ENCODE measurements at places on chromosomes 4 and X.

DNA sequence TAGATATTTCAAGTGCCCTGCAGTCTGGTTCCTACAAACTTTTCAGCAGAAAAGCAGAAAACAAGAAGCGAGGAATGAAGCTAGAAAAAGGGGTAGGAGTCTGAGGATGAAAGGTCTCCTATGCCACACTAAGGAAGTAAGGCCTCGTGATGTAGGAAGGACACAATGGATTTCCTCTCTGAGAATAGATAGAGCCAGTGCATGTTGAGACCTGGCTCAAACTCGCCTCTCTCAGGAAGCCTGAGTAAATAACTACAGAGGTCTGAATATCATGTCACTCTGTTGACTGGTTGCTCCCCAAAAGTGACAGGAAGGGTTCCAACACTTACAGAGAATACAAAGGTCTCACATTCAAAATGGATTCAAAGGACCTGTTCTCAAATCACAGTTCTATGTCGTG lies 93.3 kb downstream of the GRIA3 start:
- DNase-seq: no peak

GRCh38 chr4:185004562-185005218 lies 13.6 kb upstream of the HELT start:
- no peak for DNase-seq

GRCh38 chr4:144298519-144298918 lies 158.0 kb upstream of the GYPA start:
- DNase-seq: no peak

- no peak for DNase-seq
These were observed 20.9 kb downstream of the SPATA18 start for GRCh38 chr4:52071791-52072546.

GRCh38 chr4:71545168-71545567 lies 206.3 kb downstream of the SLC4A4 start:
- no peak for DNase-seq

DNA sequence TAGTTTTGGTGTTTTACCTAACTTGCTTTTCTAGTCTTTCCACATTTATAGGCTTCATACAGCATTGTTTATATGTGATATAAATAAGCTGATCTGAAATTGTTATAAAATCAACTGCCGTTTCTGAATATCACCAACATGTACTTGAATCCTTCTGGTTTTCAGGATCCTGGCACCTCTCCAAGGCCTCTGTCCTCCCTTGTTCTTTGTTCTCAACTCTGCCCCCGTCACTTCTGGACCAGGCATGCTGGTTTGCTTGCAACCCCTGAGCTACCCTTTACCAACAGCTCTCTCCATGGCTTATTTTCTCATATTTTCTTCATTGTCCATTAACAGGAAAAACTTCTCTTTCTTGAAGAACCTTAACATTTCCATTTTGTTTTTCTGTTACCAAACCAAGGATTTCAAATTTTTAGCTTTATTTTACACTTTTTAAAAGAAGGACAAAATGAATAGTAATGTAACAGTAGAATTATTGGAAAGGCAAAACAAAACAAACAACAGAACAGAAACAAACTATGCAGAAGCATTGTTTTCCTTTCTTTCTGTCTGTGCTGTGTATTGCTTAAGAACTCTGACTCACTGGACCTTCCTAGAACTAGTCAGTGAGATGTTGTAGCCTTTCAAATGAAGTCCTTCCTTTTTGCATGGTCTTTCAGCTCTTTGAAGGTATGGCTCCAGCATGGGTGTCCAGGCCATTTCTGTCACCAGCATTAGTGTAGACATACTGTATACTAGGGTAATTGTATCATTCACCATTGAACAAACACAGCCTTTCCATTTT lies 44.8 kb downstream of the BANK1 start:
- no peak for DNase-seq

- DNase-seq: no peak
These were observed 138.7 kb downstream of the CHRNA9 start for GRCh38 chr4:40473578-40474388.

GRCh38 chr4:176002007-176002613 lies 63.5 kb upstream of the WDR17 start:
- no peak for DNase-seq

DNA sequence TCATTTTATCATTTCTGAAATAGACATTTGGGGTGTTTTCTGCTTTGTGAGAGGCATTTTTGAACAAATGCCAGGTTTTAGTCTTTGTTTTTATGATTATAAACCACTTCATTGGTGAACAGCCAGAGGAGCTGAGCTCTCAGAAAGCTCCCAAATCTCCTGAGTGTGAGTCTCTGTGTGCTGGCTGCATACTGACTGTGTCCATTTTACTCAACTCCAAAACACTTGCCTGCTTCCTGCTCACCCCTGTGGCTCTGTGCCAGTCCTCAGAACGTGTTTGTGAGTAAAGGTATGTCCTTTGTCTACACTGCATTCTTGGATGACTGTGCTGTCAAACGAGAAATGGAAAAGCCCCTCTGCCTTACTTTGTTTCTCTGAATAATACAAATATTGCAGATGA lies 5.4 kb upstream of the LRAT start:
- no peak for DNase-seq

- no peak for DNase-seq
These were observed 88.0 kb upstream of the CBR4 start for GRCh38 chr4:169098054-169098497.

DNA sequence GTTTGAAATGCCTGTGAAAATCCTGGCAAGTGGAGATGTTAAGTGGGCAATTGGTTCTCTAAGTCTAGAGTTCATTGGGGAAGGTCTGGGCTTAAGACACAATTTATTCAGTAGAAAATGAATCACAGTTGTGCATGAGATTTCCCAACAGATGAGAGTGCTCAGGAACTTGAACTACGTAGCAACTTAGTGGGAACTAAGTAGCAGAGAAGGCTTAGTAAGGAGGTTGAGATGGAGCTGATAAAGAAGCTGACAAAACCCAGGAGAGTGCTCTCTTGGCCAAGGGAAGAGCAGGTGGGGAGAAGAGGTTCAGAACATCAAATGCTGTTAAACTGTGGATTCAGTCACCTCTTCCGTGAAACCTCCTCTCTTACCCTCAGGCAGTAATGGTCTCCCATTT lies 33.0 kb downstream of the AFF1 start:
- no peak for DNase-seq

DNA sequence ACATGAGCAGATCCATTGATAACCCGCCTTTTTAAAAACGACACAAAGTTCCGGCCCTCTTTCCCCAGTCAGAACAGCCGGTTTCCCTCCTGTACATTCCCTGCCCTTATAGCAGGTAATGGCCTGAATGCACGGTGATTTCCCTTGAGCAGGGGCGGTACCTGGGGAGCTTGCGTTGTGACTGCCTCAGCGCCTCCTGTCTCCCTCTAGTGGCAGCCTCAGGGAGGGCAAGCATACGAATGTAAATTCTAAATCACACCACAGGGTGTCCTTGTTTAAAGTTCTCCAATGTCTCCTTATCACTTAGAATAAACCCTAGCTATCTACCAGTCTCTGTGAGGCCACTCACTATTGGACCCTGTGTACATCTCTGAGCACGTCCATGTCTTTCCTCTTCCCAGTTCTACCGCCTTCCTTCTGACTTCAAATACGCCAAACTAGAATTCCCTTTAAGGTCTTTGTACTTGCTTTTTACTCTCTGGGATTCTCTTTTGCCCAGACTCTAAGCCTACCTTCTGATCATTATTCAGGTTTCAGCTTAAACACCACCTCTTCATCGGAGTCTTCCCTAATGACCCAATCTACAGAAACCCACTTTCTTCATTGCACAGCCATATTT lies 18.4 kb upstream of the LDB2 start:
- peak; percentile 25 for DNase-seq

- DNase-seq: no peak
These were observed 572.7 kb downstream of the KLHL13 start for GRCh38 chrX:117543885-117544284.

DNA sequence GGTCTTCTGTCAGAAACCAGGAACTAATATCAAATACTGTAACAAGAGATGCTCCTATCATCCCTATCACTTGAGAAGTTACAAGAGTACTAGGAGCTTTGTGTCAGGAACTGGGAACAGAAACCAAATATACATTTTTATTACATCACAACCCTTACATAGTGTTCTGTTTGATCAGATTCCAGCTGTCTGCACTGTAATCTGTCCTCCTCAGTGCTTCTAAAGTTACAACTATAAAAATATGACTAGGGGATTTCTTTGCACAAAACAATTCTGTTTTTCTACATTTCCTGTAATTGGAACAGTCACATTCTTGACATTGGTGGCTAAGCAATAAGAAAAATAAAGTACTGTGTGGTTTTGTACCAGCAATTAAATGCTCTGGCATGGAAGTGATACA lies 686.0 kb downstream of the PDHA2 start:
- DNase-seq: no peak

DNA sequence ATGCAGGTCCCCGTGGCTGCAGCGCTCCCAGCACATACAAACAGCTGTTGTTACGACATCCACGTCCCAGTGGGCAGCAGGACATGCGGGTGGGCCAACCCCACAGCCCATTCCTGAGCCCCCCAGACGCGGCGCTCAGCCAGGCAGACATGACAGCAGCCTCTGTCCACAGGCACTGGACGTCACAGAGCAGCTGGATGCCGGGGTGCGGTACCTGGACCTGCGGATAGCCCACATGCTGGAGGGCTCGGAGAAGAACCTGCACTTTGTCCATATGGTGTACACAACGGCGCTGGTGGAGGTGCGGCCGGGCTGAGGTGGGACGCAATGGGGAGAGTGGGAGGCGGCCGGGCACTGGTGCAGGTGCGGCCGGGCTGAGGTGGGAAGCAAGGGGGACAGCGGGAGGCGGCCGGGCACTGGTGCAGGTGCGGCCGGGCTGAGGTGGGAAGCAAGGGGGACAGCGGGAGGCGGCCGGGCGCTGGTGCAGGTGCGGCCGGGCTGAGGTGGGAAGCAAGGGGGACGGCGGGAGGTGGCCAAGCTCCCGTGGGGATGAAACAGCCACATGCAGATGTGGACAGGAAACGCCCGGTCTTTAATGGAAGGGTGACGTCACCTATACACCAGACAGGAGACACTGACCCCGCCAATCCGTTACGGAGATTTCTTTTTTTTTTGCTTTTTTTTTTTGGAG lies 9.4 kb downstream of the PLCXD1 start:
- DNase-seq: no peak

DNA sequence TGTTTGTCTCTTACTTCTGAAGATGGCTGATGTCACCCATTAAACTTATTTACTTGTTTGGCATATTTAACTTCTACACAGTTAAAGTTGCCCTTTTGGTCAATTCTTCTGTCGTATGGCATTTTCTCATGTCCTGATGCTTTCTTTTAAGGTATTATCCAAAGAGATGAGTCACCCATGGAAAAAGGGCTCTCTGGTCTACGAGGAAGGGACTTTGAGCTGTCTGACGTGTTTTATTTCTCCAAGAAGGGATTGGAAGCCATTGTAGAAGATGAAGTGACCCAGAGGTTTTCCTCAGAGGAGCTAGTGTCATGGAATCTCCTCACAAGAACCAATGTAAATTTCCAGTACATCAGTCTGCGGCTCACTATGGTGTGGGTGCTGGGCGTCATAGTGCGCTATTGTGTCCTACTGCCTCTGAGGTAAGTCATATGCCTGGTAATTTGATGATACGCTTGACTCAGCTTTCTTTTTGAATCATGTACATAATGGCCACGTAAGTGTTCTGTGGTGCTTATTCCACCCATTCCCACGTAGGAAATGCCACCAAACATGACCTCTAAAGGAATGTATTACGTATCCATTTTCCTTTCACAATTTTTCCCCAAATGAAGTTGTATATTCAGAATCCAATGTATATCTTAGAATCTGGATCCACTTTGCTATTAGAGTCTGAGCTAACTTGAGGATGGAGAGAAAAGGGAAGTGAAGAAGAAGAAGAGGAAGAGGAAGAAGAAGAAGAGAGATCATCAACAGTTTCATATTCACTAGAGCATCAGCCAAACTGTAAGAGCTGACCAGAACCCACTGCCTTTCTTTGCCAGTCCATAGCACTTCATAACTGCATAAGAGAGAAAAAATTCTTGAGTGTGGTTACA lies 45.7 kb downstream of the GPAT3 start:
- no peak for DNase-seq

- DNase-seq: no peak
These were observed 49.6 kb downstream of the RRAGB start for GRCh38 chrX:55767100-55767499.

- DNase-seq: no peak
These were observed 118.1 kb downstream of the SMIM20 start for GRCh38 chr4:26032142-26032541.

DNA sequence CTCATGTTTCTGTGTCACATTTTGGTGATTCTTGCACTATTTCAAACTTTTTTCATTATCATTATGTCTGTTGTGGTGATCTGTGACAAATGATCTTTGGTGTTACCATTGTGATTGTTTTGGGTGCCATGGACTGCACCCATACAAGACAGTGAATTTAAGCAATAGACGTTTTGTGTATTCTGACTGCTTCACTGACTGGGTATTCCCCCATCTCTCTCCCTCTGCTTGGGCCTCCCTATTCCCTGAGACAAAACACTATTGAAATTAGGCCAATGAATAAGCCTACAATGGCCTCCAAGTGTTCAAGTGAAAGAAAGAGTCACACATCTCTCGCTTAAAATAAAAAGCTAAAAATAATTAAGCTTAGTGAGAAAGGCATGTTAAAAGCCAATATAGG lies 60.2 kb downstream of the BANK1 start:
- DNase-seq: no peak

- no peak for DNase-seq
These were observed 244.4 kb downstream of the SPOCK3 start for GRCh38 chr4:166989886-166990285.

DNA sequence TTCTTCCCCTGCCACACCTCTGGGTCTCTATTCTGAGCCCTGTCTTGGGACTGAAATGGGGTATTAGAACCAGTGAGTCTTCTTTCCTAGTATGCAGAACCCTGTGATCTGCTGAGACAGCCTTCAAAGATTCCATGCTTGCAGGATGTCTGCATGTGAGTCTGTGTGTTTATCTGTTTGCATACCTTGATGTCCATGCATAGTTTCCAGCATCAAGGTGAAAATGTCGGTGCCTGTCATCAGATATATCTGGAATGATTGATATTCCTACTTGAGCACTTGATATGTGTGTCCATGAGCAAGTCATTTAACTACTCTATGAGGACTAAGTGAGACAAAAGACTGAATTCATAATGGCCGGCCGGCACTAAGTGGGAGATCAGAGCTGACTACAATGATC lies 117.0 kb upstream of the HS3ST1 start:
- DNase-seq: no peak

DNA sequence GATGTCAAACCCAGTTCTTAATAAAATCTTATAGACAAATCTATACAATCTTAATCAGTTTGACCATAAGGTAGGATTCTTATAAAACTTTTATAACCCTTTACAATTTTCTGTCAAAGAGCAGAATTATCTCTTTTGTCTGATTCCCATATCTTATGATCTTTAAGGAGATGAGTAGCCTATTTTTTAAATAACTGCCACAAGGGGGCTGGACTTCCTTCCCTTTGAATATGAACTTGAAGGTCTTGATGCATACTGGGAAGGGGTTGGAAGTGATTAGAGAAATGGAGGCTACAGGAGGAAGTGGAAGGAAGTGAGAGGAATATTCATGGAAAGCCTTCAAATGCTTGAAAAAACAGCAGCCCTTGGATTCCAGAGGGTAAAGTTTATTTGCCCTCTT lies 111.1 kb downstream of the APOOL start:
- no peak for DNase-seq

- DNase-seq: no peak
These were observed 29.0 kb downstream of the CLOCK start for GRCh38 chr4:55517526-55518229.

All from NCI-H187 (cell line).